ENCODE measurements at places on chromosomes 4 and X.
A peak's percentile ranks its signal among the peaks of the same experiment; 100 is the strongest.

- DNase-seq: no peak
Measured at GRCh38 chrX:32276153-32276552, 935.2 kb downstream of the DMD start.

DNA sequence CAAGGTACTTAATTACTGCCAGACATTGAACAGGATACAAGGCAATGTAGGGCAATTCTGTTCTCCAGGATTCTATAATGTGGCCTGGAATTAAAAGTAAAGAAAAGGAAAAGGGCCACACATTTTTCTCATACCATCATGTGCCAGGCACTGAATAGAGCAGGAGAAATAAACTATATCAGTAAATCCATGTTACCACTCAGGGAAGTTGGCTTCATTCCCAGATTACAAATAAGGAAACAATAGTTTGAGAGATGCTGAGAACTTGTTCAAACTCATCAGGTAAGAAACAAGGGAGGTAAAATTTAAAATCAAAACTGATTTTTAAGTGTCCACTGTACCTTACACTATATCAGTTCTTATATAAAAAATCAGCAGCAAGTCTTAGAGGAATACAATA is 645.0 kb upstream of the ATOH1 start:
- no peak for DNase-seq

DNA sequence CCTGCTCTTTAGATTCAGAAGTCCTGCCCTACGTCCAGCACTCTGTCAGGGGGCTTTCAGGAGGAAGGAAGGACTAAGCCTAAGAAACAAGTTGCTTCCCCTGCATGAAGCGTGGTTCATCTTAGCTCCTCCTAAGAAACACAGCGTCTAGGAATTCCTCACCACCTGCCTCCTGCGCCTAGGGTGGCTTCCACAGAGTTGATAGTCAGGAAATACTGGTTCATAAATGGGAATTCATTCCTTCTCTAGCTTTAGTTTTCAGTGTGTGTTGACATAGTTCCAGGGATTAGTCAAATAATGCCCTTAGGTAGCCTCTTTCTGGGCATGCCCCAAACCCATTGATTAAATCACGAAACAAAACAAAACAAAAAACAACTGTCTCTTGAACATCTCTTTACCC is 1.7 kb upstream of the MXRA5 start:
- DNase-seq: no peak

DNA sequence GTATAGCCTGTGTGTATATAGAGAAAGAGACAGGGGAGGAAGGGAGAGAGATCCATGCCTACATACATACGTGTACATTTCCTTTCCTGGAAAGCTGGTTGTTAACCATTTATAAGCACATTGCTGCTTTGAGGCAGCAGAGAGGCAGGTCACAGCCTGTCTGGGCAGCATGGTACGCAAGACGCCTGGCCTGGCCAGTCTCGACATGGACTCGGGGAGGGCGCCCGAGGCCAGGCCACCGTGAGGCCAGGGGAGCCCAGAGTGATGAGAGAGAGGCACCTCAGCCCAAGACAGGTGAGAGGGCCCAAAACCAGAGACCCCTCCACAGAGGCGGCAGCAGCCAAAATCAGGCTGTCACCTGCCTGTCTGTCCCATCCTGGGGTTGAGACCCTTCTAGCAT is 3.9 kb downstream of the TREX2 start:
- no peak for DNase-seq

DNA sequence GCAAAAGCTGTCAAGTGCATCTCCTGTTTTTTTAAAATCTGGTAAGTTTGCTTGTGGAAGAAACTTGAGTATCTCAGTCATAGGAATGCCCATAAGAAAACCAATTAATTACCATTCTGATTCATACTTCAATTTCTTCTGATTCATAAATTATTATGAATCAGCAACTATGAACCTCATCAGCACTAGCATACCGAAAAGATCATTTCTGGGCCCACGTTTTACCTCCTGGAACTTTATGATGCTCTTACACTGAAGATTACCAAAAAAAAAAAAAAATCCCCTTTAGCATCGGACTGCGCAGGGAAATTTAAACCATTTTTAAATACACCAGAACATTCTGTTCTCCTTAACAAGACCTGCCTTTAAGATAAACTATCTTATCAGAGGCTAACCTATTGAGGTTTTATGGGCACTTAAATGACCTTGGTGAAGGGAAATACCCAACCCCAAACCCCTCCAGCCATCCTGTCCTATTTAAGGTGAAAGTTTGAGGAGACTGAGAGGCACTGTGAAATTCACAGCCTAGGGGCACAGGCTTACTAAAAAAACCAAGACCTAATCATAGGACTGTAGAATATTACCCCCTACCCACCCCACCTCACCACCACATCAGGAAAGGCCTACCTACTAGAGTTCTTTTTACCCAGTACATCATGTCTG is 38.2 kb upstream of the ABCG2 start:
- DNase-seq: no peak

DNA sequence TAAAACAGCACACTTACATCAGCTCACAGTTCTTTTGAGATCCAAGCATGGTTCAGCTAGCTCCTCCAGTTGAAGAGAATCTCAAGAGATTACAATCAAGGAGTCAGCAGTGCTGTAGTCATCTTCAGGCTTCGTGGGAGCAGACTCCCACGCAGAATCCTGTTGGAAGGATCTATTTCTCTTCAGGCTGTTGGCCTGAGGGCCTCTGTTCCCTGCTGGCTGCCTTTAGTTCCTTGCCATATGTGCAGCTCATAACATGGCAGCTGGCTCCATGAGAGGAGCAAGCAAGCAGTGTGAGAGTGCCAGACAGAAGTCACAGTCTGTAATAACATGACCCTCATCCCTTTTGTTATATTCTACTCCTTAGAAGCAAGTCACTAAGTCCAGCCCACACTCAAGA is 168.6 kb downstream of the COX18 start:
- DNase-seq: no peak

DNA sequence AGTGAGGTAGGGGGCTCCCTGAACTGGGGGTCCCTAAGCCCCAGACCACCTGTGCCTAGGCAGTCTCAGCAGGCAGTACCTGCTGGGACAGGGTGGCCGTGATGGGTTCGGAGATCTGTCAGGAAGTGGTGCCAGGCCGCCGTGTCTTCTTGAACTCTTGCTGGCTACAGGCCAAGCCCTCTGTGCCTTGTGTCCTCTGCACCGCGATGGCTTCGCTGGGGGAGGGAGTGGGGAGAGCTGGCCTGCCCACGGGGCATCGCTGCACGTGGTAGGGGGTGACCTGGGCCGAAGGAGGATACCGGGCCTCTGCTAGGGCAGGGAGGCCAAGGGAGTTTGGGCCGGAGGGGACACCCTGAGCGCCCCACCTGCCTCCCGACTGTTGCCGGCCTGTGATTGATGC is 96.7 kb upstream of the NKX1-1 start:
- peak; percentile 17 for DNase-seq

GRCh38 chr4:154595807-154596206 is 5.3 kb upstream of the FGA start:
- no peak for DNase-seq

GRCh38 chr4:144820728-144821085 is 174.8 kb downstream of the HHIP start:
- DNase-seq: no peak

DNA sequence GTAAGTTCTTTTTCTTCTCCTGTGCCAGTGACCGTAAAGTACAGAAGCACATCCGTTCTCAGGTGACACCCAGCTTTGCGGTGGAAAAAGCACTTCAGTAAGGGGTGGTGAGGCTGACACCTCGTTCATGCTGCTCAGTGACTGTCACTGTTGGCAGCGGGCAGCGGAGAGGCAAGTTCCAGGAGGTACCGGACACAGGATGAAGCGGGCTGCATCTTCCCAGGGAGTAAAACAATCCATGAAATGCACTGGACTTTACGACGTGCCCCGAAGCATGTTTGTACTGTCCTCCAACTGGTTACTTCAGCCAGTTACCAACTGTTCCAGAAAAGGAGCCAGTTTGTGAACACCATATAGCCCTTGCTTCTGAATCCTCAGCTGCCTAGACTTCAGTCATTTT is 110.7 kb downstream of the ZNF827 start:
- DNase-seq: no peak

DNA sequence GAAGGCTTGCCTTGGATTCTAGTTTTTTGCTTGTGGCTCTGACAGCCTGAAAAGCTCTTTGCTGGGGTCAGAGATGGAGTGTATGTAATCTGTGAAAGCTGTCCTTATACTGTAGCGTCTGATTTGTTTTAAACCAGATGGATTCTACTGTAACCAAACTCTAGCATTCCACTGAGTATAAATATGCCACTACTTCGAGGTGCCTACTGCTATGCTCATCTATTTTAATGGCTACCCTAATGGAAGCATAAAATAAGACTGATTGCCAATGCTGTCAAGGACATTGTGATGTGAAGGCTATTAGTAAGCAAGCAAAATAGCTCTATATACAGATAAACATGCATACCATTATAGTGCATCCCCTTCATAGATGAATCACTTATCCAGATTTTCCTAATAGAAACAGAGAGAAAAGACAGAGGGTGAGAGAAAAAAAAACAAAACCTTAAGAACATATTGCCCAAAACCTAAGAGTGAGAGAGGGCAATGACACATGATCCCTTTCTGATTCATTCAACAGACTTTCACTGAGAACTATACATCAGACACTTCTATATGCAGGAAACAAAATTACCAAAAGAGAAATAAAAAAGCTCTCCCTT is 1025.8 kb upstream of the LCORL start:
- DNase-seq: no peak

DNA sequence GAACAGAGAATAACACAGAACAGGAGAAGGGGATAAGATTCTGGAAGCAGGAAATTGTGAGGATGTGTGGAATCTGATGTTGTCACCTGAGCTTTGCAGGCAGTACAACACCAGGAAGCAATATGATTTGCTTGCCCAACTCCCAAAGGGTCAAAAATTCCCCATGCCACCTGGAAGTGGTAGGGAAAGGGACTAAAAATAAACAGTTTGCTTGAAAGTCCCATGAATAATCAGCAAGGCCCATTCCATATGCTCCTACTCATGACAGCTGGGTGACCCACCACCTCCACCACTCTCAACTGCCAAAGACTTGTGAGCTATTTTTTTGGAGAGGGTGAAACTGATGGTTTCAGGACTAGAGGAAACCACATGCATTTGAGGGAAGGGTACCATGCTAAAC is 168.4 kb downstream of the KCNIP4 start:
- DNase-seq: no peak

DNA sequence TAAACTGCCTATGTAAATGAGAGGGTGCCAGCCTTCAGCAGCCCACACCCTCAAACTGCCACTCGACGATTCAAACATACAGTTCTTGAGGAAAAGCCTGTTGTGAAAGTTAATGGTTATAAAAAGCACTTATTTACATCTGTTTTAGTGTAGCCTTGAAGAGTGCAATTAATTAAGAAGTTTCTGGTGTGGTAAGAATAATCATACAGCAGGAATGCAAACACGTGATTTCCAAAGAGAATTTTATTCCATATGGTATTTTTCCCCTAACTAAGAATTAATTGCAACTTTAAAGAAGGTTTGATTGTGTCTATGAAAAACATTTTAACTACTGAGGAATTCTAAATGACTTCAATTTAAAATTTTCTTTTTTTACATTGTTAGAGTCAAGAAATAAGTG is 176.3 kb upstream of the PITX2 start:
- DNase-seq: no peak

- no peak for DNase-seq
Measured at GRCh38 chr4:82005158-82005557, 368.6 kb downstream of the HNRNPD start.

DNA sequence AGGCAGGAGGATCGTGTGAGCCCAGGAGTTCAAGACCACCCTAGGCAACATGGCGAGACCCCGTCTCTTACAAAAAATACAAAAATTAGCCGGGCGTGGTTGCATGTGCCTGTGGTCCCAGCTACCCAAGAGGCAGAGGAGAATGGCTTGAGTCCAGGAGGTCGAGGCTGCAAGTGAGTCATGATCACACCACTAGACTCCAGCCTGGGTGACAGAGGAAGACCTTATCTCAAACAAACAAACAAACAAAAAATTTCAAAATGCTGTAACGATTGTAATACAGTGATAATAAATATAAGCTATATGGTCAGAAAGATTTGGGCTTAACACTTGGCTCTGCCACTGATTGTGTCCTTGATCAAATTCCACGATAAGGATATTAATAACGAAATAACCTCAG is 24.2 kb downstream of the SLC25A4 start:
- peak; percentile 38 for DNase-seq

GRCh38 chrX:6954836-6955235 is 192.7 kb upstream of the STS start:
- no peak for DNase-seq

DNA sequence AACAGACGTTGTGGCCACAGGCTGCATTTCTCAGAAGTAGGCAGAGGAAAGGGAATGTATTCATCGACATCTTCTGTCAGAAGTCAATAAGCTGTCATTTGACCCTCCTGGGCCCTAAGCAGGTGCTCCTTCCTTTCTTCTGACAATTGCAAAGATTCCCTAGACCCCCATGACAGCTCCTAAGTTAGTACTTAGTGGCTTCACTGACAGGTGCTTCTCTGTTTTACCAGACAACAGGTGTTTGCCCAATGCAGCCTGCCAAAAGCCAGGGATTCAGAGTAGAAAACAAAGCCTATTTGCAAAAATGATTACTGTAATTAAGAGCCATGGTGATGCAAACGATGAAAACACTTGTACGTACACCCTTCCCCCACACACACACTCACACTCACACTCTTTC is 7.5 kb upstream of the FGF5 start:
- no peak for DNase-seq

GRCh38 chr4:92231511-92231910 is 72.3 kb upstream of the GRID2 start:
- DNase-seq: no peak

- no peak for DNase-seq
Measured at GRCh38 chr4:22235698-22236097, 280.2 kb downstream of the ADGRA3 start.

DNA sequence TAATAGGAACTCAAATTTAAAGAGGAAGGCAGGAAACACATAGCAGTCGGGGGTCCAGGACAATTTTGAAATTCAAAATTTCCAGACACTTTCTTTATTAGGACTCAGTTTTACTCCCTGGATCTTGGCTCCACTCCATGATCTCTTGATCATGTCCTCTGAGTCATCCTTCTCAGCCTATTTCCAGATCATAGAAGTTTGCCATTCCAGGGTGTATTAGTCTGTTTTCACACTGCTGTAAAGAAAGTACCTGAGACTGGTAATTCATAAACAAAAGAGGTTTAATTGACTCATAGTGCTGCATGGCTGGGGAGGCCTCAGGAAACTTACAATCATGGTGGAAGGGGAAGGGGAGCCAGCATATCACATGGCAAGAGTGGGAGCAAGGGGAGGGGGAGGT is 564.7 kb upstream of the ACTRT1 start:
- no peak for DNase-seq

GRCh38 chrX:44506678-44507077 is 36.0 kb downstream of the FUNDC1 start:
- DNase-seq: no peak

- no peak for DNase-seq
Measured at GRCh38 chr4:134787315-134787714, 585.7 kb upstream of the PABPC4L start.

- peak; percentile 69 for DNase-seq
Measured at GRCh38 chrX:10190367-10190766, 33.6 kb downstream of the CLCN4 start.
